ENCODE measurements at places on chromosomes 5 and 9.

GRCh38 chr9:14779566-14780022 is 57.1 kb upstream of the CER1 start:
- no peak for DNase-seq

GRCh38 chr9:132293145-132293721 is 61.6 kb downstream of the SETX start:
- DNase-seq = no peak

GRCh38 chr5:159179529-159180305 is 29.6 kb downstream of the RNF145 start:
- no peak for DNase-seq

GRCh38 chr5:53416144-53416738 is 64.2 kb upstream of the FST start:
- no peak for DNase-seq

DNA sequence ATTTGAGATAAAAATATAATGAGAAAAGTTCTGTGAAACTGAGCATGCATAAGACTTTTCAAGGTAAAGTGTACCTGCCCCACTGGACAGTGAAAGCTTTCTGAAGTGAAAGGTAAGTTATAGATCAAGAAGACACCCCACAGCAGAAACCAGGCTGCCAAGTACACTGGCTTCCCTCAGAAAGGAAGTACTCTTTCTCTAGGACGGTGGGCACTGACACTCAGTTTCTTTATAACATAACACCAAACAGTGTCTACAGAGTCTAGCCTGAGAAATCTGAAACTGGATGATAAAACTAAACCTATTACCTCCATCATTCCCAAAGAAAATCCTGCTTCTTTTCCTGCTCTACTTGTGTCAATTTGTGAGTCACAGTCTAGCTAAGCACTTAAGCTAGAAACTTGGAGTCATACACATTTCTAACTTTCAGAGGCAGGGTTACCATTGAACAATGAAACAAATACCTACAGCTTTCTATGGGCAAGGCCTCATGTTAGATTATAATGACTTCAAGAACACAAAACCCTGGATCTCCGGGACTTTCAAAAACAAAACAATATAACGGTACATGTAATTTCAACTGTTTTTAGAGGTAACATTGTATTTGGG is 136.7 kb downstream of the CPLANE1 start:
- no peak for DNase-seq

Data from NK-92 treated with Interleukin-12 subunit alpha and Interleukin-12 subunit beta, amount 100 ng/mL, for 24 hours (cell line).